Vagina (tissue), 2 donors: ENCODE measurements at places on chromosomes 5 and 9. TPM values are rescaled to one million over a fixed set of nuclear protein-coding genes. Genes with fewer than 3 reads are reported as not detected.

DNA sequence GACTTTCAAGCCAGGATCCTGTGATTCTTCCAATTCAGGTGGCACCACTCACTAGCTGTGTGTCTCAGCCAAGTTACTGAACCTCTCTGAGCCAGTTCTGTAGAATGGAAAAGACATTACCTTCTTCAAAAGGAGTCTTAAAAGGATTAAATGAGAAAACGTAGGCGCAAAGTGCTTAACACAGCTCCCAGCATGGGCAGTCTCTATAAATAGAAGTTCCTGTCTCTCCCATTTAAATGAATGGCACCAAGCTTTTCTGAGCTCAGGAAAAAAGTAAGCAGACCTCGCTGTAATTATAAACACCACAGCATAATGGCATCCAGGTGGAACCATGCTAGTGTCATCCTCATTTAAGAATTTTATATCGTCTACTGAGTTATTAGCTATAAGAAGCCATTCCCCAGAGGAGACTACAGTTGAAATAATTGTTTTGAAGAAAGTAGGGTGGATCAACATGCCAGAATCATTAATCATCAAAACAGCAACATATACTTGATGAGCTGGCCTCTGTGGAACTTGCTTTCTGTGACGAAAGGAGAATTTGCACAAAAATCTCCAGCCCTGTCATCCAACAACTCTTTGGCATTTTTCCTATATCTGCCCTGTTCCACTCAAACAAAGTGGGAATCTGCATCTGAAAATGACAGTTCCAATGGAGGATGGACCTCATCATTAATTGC is 188.9 kb downstream of the SPOCK1 start:
- peaks cover 9% of the 10 kb centered on the region for H3K4me1 ChIP-seq
- H3K4me3 ChIP-seq: no peak overlapping the region
- no peaks in the 10 kb centered on the region for H3K36me3 ChIP-seq
- DNase-seq: no peak
- no peak overlapping the region for H3K27ac ChIP-seq

DNA sequence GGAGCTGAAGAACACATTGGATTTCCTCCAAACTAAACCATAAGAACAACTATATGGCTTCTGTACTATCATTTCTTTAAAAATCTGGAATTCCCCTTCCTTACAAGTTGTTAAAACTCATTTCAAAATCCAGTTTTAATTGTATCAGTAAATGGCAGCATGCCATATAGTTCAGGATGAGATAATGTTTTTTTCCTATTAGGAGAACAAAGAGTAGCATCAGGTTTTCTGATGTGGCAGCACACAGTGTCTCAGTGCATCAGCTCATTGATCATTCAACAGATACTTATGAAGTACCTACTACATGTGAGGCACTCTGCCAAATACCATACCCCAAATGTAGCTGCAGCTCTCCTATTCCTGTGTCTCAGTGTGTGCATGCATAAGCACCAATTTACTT is 161.1 kb downstream of the EPB41L4A start:
- no peaks in the 10 kb centered on the region for H3K27me3 ChIP-seq
- H3K4me1 ChIP-seq: peaks cover 10% of the 10 kb centered on the region
- no peaks in the 10 kb centered on the region for H3K36me3 ChIP-seq
- no peak for DNase-seq
- no peak overlapping the region for H3K27ac ChIP-seq

DNA sequence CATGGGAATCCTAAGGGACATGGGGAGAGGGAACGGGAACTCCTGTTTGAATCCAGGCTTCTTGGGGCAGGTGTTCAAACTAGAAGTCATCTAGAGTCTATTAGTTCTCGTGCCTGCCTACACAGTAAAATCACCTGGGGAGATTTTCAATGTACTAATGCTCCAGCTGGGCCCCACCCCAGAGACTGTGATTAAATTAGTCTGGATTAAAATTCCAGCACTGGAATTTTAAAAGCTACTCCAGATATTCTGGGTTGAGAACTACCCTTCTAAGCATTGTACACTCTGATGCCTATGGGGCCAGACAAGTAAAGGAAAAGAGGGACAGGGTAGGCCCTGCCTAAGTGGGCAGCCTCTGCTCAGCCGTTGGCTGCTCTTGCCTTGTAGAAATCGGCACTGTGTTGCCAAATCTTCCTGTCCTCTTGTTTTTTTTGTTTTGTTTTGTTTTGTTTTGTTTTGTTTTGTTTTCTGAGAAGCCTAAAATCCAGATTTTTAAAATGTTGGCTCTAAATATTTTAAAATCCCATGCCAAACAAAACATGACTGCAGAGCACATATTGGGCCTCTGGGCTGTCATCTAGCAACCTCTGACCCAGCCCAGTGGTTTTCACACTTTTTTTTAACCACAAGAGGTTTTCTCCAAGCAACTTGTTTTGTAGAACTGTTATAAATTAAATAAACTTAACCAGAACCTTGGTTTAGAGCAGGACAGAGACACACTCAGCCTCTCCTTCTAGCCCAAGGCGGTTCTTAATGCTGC is 29.0 kb downstream of the ADRB2 start:
- no peaks in the 10 kb centered on the region for H3K27me3 ChIP-seq
- no peak overlapping the region for H3K4me3 ChIP-seq
- peaks cover 6% of the 10 kb centered on the region for H3K4me1 ChIP-seq
- no peak for DNase-seq
- H3K36me3 ChIP-seq: no peaks in the 10 kb centered on the region

GRCh38 chr9:21653589-21653988 is 148.8 kb upstream of the MTAP start:
- H3K4me1 ChIP-seq: no peaks in the 10 kb centered on the region
- no peaks in the 10 kb centered on the region for H3K27me3 ChIP-seq
- no peak overlapping the region for H3K4me3 ChIP-seq
- no peaks in the 10 kb centered on the region for H3K36me3 ChIP-seq
- DNase-seq: no peak
- H3K27ac ChIP-seq: no peak overlapping the region

- DNase-seq: no peak
- no peak overlapping the region for H3K4me3 ChIP-seq
- H3K27me3 ChIP-seq: no peaks in the 10 kb centered on the region
- H3K36me3 ChIP-seq: no peaks in the 10 kb centered on the region
- no peaks in the 10 kb centered on the region for H3K4me1 ChIP-seq
Observed at GRCh38 chr9:1125741-1126140, 75.6 kb downstream of the DMRT2 start.

DNA sequence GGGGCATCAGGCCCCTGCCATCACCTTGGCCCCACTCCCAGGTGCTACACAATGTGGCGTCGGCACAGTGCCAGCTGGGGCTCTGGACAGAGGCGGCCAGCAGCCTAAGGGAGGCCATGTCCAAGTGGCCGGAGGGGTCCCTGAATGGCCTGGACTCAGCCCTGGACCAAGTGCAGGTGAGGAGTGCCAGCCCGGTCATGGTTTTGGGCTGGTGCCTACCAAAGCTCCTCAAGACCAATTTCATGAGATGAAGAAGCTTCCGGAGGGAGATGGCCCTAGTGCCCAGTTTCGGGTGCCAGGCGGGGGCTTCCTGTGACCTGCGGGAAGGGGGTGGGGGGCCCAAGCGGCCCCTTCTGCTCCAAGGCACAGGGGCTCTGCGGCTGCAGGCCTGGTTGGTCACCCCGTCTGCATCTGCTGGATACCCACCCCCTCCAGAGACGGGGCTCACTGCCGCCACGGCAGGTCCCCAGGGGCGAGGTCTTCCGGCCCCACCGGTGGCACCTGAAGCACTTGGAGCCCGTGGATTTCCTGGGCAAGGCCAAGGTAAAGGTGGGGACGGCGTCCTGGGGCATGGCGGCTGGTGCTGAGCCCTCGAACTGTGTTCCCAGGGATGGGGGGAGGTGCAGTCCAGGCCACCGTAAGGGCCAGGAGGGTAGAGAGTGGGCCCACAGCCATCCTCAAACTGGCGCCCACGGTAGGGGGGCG is 5.8 kb downstream of the NOXA1 start:
- no peaks in the 10 kb centered on the region for H3K36me3 ChIP-seq
- H3K27ac ChIP-seq: no peak overlapping the region
- no peak for DNase-seq
- H3K27me3 ChIP-seq: no peaks in the 10 kb centered on the region

GRCh38 chr5:177592010-177592834 is at the start of gene TMED9:
Gene TMED9 (plus strand): TSS chr5:177592203. CDS start chr5:177592215, 12 bp downstream.
- H3K27ac ChIP-seq: peak within 1 kb of the TSS; percentile 71
- H3K27me3 ChIP-seq: no peaks in the 10 kb centered on the region
- no peak for DNase-seq
- peaks cover 3% of the 10 kb centered on the region for H3K36me3 ChIP-seq
- H3K4me3 ChIP-seq: peak within 1 kb of the TSS; percentile 81

- H3K27me3 ChIP-seq: no peaks in the 10 kb centered on the region
- H3K27ac ChIP-seq: no peak overlapping the region
- H3K4me1 ChIP-seq: no peaks in the 10 kb centered on the region
- H3K4me3 ChIP-seq: no peak overlapping the region
Observed at GRCh38 chr5:8961956-8962355, 583.9 kb downstream of the SEMA5A start.

- no peak overlapping the region for H3K27ac ChIP-seq
- no peaks in the 10 kb centered on the region for H3K36me3 ChIP-seq
- no peak for DNase-seq
- H3K4me1 ChIP-seq: no peaks in the 10 kb centered on the region
- H3K4me3 ChIP-seq: no peak overlapping the region
Observed at GRCh38 chr5:174082286-174082685, 36.8 kb downstream of the NSG2 start.

DNA sequence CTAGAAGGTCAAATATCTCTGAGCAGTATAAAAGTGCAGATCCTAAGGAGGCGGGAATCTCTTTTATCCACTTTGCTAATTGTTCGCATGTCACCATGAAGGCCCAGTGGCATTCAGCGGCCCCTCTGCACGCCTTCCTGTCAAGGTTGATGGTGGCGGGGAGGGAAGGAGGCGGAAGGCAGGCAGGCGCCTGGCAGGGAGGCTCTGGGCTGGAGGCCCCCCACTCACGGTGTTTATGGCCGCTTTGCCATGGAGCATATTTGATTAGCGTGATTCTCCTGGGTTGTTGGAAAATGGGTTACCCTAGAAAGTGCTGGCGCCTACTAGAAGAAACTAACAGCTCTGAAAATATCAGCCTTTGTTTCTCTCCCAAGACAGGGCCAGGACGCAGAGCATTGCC is 209.6 kb downstream of the FSTL4 start:
- H3K27ac ChIP-seq: no peak overlapping the region
- no peak overlapping the region for H3K4me3 ChIP-seq
- no peaks in the 10 kb centered on the region for H3K36me3 ChIP-seq
- no peaks in the 10 kb centered on the region for H3K4me1 ChIP-seq
- H3K27me3 ChIP-seq: no peaks in the 10 kb centered on the region
- no peak for DNase-seq

- no peak for DNase-seq
- H3K36me3 ChIP-seq: no peaks in the 10 kb centered on the region
- peak overlapping the region; percentile 85 for H3K27ac ChIP-seq
- peak overlapping the region; percentile 98 for H3K4me3 ChIP-seq
- peaks cover 48% of the 10 kb centered on the region for H3K4me1 ChIP-seq
- H3K27me3 ChIP-seq: no peaks in the 10 kb centered on the region
Observed at GRCh38 chr5:68217528-68217927, 2.0 kb downstream of the PIK3R1 start.

GRCh38 chr9:135369412-135369990 is 110.1 kb upstream of the PPP1R26 start:
- no peak overlapping the region for H3K27ac ChIP-seq
- no peak for DNase-seq
- H3K27me3 ChIP-seq: no peaks in the 10 kb centered on the region
- no peak overlapping the region for H3K4me3 ChIP-seq

The SMU1 gene
- 15.5 TPM for total RNA-seq

The NMUR2 gene
- not detected for total RNA-seq

The ARL14EPL gene
- total RNA-seq: not detected

The MOB3B gene
- total RNA-seq: 11.0 TPM

The AK1 gene
- 33.4 TPM for total RNA-seq

The PCDHGB4 gene
- total RNA-seq: 10.3 TPM

The TMC1 gene
- total RNA-seq: not detected

The OLFM1 gene
- 39.0 TPM for total RNA-seq
